ENCODE measurements at places on chromosomes 2 and 18.

- DNase-seq, result no peak
These were observed 801.6 kb upstream of the POU3F3 start for GRCh38 chr2:104052356-104052755.

GRCh38 chr18:69727912-69728572 is 219.6 kb downstream of the CD226 start:
- DNase-seq, result no peak

DNA sequence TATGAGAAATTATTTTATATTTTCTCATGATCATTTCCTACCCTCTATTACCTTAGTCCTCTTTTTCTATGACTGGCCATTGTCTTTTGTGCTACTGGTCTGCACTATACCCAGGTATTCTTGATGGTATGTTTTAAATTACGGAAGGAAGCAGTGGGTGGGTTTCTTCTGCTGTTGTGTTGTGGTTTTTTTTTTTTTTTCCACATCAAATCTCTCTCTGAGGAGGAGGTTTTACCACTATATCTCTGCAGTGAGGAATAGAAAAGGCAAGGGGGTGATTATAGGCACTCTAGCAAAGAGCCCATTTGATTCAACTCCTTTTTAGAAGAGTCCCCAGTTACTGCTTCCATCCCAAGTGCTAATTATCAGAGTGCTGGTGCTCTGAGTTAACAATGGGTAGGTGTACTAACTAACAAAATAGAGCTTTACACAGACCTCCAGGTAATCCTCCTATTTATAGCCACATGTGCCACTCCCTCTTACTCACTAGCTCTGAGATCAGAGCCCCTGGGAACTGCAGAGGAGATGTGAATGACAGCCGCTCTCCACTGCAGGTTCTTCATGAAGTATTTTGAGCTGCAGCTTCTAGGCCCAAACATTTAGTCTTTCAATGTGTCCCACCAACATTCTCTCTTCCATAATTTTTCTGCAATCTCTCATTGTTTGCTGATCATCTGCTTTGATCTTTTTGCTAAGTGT is 301.6 kb upstream of the GULP1 start:
- no peak for DNase-seq

DNA sequence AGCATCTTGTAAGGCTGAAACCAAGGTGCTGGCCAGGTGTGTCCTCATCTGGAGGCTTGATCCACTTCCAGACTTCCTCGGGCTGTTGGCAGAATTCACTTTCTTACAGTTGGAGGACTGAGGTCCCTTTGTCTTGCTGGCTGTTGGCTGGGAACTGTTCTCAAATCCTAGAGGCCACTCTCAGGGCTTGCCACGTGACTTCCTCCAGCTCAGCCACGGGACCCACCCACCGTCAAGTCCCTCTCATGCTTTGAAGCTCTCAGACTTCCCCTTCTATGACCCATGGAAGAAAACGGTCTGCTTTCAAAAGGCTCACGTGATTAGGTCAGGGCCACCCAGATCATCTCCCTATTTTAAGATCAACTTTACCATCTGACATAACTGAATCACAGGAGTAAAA is 77.1 kb downstream of the SMAD4 start:
- DNase-seq, result no peak

All from fibroblast of skin of scalp (primary cell).